ENCODE measurements at places on chromosomes 1 and 21.

GRCh38 chr1:47742890-47743760 lies 254.1 kb downstream of the TRABD2B start:
- no peak for DNase-seq

DNA sequence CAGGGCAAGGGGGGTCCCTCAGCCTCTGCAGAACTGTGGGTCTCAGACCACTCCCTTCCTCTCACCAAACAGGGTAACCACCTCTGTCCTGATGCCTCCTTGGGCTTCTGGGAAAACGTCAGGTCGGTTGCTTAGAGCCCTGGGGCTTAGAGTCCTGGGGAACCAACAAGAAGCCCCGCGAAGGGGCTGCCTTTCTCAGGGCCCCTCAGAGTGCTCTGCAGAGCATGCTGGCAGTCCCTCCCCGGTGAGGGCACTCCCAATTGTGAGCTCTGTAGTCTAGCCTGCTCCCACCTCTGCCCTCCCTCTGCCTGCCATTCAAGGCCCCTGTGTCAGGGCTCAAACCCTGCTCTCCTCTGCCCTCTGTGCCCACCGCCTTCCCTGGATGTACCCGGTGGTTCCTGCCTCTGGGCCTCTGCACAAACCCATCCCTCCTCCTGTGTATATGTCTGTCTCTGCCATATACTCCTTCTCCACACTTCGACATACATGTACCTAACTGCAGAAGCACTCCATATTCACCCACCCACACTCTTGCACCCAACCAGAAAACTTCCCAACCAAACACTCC lies 92.3 kb downstream of the DMRTB1 start:
- DNase-seq, result peak; percentile 14

DNA sequence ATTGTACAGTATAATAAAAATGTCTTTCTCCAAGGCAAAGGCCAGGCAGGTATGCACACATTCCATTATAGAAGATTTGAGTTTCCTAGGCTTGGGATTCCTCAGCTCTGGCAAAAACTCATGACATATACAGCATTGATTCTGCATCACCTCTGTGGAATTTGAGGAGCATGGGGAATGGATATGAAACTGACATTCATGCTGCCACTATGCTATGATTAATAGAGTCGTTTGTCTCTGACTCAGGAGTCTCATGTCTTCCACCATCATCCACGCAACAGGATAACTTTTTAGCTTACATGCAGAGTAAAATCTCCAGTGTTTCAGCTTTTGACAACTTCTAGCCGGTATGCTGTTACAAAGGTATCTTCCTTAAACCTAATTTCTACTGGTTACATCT lies 49.8 kb upstream of the ADORA3 start:
- no peak for DNase-seq

- no peak for DNase-seq
Measured at GRCh38 chr1:93148001-93148400, 32.2 kb downstream of the TMED5 start.

DNA sequence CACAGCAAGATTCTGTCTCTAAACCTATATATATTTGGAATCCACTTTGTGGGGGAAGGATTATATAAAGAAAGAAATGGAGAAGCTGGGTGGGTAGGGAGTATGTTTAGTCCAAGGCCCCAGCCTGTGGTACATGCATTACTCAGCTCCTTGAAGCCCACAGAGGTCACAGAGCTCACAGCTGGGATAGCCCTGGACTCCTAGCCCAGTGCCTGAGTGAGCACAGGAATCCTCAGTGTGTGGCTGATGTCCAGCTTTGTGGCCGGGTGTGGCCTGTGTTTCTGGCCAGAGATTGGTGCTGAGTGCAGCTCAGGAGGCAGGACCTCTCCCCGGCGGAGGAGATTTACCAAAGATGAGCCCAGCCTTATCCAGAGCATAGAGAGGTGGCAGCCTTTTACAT lies 7.6 kb downstream of the CAPN9 start:
- peak; percentile 43 for DNase-seq

GRCh38 chr1:118461154-118461553 lies 276.1 kb upstream of the SPAG17 start:
- DNase-seq, result no peak

DNA sequence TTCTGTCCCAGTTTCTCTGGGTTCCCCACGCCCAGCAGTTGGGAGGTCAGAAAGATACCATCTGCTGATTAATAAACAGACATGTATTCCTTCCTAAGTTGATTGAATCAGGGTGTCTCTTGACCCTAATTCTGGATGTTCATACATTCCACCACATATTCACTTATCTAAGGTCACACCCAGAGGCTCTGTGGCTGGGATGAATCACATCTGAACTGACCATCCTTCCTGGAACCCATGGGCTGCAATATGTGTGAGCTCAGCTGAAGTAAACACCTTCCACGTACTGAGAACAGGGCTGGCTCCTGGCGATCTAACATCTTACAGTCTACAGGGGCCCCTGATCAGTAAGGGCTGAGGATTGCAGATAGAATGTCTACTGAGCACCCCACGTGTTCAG lies 20.5 kb upstream of the TRABD2B start:
- no peak for DNase-seq

DNA sequence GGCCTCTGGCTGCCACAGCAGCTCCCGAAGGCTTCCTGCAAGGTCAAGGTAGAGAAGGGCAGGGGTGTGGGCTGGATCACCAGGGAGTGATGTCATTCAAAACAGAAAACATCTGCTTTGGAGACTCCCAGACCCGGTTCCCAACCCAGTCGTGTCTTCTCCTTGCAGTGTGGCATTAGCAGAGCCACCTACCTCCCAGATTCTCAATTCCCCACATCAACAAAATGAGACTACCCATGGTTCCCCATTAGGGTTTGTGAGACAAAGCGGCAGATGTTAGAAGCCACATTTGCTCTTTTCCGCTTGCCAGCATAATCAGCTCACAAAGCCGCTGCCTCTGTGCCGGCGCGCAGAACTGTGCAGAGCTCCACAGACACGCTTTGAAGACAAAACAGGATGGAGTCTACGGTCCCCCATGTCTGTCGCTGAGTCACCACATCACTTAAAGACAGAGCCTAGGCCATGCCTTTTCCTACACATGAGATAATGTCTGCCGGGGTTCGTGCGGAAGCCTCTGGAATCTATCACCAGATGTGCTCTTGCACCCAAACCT lies 12.5 kb downstream of the KIF17 start:
- no peak for DNase-seq

GRCh38 chr1:7595336-7595735 lies 175.8 kb upstream of the VAMP3 start:
- no peak for DNase-seq

DNA sequence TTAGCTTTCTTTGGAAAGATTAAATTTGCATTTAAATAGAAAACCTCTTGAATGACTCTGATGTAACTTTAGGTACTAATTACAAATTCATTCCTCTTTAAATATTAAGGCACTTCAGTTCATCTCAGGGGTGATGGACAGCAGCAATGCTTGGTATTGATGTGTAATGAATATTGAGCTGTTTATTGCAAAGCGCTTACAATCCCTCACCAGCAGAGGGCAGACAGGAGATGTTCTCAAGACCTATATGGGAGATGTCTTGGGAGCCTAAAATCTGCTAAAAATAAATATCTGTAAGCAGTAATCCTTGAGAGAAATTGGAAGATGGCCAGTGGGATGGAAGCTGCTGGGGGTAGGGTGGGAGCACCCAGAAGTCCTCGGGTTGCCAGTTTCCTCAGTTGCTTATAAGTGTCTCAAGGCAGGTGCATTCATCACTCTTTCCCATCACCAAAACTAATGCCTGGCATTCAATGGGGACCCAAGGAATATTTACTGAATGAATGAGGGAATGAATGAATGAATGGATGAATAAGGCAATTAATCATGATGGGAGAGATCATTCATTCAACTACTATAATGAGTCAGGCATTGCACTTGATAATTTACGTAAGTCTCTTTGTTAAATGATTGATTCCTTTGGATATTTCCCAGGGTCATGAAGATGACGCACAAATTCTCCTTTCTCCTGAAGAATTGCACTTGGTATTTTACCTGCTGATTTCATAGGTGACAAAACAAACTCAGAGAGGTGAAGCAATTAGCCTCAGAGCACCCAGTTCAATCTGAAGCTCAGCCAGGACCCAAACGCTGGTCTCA lies 2.3 kb downstream of the KLHDC8A start:
- peak; percentile 59 for DNase-seq

DNA sequence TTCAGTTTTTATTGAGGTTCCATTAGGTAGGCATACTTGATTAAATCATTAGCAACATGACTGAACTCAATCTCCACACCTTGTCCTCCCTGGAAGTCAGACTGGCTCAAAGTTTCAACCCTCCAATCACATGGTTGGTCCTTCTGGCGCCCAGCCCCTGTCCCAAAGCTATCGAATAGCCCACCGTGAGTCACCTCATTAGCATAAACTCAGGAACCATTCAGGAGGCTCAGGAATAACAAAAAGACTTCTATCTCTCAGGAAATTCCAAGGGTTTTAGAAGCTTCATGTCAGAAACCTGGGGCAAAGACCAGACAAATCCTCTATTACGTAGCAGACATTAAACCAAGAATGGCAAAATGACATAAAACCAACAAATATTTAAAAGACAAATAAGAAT lies 78.6 kb downstream of the RGS2 start:
- DNase-seq, result no peak

- DNase-seq, result peak; percentile 61
Measured at GRCh38 chr1:211589782-211590721, 11.1 kb upstream of the SLC30A1 start.

GRCh38 chr1:23896491-23896890 lies 16.7 kb downstream of the CNR2 start:
- DNase-seq, result no peak

- peak; percentile 60 for DNase-seq
Measured at GRCh38 chr1:117605164-117605773, 579 bp upstream of the TENT5C start.

DNA sequence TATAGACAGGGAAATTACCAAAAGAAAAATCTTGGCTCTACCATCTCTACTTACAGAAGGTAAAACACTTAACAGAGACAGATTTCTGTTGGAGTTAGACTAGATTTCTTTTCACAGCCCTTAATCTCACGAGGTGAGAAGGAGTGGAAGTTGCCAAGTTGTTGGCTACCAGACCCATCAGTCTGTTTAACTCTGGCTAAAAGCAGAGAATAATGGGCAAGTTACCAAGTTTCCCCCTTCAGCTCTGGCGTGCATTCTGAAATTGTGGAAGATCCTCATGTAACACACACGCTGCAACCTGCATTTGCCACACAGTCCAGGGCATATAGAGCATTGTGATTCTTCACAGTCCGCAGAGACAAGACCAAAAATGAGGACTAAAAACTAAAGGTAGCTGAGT lies 49.3 kb downstream of the STX6 start:
- peak; percentile 61 for DNase-seq

GRCh38 chr21:45598109-45598508 lies 45.4 kb upstream of the PCBP3 start:
- no peak for DNase-seq

DNA sequence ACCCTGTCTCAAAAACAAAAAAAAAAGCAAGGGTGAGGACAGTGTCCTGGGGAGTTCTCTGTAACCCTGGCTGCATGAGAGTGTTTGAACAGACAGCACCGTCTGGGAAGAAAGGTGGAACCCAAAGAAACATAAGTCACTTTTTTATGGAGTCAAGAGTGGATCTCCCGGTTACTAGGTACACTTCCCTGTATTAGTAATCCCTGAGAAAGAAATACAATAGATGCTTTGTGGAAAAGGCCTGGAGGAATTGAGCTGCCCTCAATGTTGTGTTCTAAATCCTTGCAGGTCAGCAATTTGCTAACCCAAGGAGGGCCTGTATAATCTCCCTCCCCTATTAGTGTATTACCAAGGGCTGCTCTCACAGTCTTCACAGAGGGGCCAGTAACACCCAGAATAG lies 16.6 kb downstream of the DEGS1 start:
- DNase-seq, result no peak

GRCh38 chr1:167428395-167428794 lies 89.9 kb downstream of the CD247 start:
- no peak for DNase-seq

GRCh38 chr1:87329526-87330056 lies 911 bp downstream of the LMO4 start:
- no peak for DNase-seq

GRCh38 chr1:34590211-34590623 lies 164.6 kb upstream of the GJB5 start:
- no peak for DNase-seq

GRCh38 chr1:178354816-178355215 lies 141.9 kb downstream of the CLEC20A start:
- no peak for DNase-seq

DNA sequence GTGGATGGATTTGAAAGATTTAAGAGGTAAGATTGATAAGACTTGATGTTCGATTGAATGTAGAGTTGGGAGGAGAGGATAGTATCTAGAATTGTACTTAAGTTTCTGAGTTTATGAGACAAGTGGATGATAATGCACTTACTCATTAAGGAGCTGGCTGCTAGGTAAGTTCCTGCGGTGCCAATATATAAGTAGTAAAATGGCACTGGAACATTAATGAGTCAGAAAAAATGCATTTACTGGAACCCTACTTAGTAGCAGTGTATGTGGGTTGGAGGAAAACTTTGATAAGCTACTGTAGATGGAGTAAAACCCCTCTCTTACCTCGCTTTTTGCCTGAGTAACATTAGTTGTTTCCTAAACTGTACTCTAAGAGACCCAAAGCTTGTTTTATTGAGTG lies 68.2 kb downstream of the ZFYVE9 start:
- no peak for DNase-seq

DNA sequence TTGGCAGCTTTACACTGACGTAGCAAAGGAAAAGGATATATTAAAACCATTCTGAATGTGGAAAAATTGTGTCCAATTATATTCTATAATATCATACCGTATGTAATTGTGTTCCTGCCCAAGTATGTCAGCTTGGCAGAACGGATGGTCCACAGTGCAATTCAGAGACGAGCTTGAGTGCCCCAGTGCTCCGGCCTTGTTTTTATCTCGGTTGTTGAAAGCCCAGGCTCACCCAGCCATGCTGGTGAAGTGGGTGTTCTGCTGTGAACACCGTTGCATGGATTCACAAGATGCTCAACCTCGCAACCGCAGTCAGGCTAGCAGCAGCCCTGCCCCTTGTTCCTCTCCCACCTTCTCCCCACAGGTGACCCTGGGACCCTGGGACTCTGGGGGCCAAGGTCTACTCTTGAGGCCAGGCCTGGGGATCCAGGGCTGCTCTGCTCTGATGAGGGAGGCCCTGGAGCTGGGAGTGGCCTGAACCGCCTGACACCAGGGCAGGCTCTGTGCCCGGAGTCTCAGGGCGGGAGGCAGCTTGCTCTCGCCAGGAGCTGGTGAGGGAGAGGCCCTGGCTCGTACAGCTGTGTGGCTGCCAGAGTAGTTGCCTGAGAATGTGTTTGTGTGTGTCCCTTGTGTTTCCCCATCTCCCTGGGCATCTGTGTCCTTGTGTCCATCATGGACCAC lies 11.2 kb downstream of the PTPRF start:
- peak; percentile 89 for DNase-seq
